ENCODE measurements at places on chromosomes 4 and X.

- DNase-seq, result no peak
These were observed 819.2 kb downstream of the PCDH18 start for GRCh38 chr4:136713140-136713539.

GRCh38 chr4:83212041-83212851 lies 72.4 kb downstream of the COQ2 start:
- DNase-seq, result peak; percentile 10

GRCh38 chr4:142367418-142368180 lies 478.5 kb downstream of the INPP4B start:
- no peak for DNase-seq

GRCh38 chr4:54281054-54281766 lies 52.1 kb downstream of the PDGFRA start:
- no peak for DNase-seq

GRCh38 chr4:141301216-141301615 lies 80.5 kb downstream of the ZNF330 start:
- no peak for DNase-seq

DNA sequence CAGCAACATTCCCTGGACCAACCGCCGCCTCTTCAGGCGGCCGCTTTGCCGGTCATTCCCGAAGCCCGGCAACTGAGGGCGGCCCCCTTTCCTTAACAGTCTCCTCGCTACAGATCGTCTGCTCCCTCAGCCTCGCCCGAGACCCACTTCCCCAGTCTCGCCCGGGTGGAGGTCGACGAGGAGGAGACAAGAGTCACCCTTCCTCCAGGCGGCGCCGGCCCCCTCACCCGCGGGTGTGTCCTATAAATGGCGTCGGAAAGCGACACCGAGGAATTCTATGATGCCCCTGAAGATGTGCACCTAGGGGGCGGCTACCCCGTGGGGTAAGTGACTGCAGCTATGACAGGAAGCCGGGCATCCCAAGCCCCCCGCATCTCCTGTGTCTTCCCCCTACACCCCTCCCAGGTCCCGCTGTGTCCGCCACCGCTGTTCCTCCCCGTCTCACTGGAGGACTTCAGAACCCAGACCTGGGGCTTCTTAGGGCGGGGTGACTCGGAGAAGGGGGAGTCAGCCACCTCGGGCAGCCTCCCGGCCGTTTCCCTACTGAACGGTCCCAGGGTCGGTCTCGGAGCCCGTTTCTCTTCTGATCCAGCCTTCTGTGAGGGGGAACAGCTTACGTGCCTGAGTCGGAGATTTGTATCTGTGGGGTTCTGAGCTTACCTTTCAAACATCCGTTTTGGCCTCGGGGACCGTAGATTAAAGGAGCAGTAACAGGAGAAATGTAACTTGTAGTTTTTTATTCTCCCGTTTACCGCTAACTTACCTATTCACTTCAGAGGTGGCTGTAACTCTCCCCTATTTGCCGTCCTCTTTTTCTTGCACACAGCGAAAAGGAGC lies 570 bp downstream of the WDR44 start:
- DNase-seq, result peak; percentile 9

DNA sequence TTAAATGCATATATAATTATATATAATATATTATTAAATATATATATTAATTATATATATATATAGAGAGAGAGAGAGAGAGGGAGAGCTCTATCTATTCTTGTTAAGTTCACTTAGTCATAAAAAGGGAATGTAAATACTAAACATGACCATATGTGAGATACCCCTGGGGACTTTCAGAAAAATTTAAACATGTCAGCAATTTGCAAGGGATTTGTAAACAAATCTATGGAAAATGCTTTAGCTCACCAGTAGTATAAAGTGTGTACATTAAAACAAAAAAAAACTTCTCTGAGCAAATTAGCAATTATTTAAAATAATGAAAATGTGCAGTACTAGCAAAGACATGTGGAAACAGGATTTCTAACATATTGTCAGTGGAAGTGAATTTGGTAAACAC lies 1755.5 kb downstream of the PCDH19 start:
- DNase-seq, result no peak

- no peak for DNase-seq
These were observed 505.4 kb upstream of the FAM241A start for GRCh38 chr4:111639876-111640275.

- no peak for DNase-seq
These were observed 34.9 kb upstream of the UGT8 start for GRCh38 chr4:114563536-114564315.

GRCh38 chr4:185846505-185847150 lies 34.6 kb upstream of the SORBS2 start:
- DNase-seq, result no peak

- DNase-seq, result no peak
These were observed 66.2 kb downstream of the ZAR1 start for GRCh38 chr4:48556268-48556667.

DNA sequence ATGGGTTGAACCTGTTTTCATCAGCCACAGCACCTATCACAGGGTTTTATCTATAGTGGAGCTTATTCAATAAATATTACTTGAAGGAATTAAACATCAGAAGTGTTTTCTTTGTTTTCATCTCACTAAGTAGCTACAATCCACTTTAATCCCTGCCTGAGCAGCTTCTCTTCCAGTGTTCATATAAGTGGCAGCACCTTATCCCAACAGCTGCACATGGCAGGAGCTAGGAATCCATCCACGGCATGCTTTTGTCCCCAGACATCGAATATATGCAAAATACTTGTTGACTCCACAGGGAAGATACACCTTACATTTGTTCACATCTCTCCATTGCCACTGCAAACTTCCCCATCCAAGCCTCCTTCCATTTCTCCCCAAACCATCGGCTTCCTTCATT lies 549.8 kb upstream of the FAM241A start:
- no peak for DNase-seq

DNA sequence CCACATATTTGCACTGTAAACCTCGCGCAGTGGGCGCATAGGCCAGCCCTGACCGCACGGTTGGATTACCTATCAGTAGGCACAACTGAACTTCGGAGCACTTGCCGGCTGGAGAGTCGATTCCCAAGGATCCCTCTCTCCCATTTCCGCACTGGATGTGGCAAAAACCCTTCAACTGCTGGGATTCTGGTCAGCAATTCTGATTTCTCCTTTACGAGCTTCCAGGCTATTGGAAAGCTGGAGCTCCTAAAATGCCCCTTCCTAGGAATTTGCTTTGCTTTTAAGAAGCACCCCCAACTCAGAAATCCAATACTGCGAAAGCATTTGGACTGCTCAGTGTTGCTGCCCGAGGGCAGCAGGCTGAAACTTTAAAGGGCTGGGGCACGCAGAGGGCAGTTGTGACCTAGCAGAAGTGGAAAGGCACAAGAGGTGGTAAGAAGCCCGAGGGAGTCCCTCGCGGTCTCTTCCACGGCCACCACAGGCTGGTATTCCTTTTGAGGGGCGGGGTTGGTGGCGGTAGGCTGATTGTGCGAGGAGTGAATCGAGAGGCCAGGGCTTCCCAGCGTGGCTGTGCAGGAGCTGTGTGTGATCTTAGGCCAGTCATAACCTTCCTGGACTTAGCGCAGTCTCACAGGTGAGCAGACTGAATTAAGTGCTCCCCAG lies 1.6 kb downstream of the ZAR1 start:
- DNase-seq, result no peak

GRCh38 chrX:39948582-39948981 lies 149.2 kb downstream of the BCOR start:
- no peak for DNase-seq

- DNase-seq, result no peak
These were observed 40.1 kb upstream of the GAB1 start for GRCh38 chr4:143296397-143297067.

- DNase-seq, result no peak
These were observed 92.9 kb upstream of the TNIP3 start for GRCh38 chr4:121256887-121257466.

- no peak for DNase-seq
These were observed 41.1 kb downstream of the MAD2L1 start for GRCh38 chr4:120025516-120025915.

DNA sequence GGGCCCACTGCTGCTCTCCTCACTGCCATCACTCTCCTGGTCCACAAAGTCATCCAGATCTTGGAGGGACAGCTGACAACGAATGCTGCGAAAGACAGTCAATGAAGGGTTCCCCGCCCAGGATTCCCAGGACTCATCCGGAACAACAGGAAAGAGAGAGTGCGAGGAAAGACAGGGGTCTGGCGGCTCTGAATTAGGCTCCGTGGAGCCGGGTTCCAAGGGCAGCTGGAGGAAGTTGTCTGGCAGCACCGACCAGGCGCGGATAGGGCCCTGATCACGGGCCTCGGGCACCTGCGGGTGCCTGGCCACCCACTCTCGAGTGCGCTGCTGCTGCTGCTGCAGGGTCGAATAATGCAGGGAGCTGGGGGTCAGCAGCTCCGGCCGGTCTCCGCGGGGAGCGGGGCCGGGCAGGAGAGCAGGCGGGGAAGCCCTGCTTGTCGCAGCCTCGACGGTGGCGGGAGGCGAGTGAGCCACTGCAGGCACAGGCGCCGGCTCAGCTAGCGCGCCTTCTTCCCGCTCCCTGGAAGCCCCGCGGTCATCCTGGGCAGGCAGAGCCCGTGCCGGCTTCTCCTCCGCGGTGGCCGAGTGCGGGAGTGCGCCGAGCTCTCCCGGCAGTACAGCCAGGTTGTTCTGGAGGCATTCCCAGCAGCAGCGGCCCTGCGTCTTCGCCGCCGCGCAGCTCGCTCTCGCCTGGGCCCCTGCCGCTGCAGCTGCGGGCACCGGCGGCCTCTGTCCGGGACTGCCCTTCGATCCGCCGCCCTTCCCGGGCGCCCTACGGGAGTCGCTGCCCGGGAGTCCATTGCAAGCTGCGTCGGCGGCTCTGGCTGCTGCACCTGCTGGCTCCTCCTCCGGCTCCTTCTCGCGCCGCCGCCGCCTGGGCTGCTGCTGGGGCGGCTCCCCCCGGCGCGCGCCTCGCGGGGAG lies 1.1 kb downstream of the SOWAHB start:
- no peak for DNase-seq

- no peak for DNase-seq
These were observed 77.4 kb upstream of the EFNB1 start for GRCh38 chrX:68751372-68751771.

DNA sequence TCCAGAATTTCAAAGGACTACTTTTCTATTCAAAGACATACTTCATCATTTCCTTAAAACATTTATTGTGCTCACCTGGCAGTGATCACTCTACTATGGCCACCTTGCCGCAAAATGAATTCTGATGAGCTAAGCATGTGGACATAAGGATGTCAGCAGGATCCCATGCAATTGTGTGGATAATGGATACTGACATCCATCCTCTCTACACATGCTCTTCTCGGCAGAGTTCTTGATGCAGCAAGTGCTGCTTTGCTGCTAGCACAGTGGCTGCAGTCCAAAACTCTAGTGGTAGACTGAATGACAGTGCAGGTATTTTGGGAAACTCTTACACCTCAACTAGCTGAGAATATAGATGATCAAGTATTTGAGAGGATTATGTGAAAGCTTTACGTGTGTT lies 168.0 kb downstream of the BANK1 start:
- DNase-seq, result no peak

DNA sequence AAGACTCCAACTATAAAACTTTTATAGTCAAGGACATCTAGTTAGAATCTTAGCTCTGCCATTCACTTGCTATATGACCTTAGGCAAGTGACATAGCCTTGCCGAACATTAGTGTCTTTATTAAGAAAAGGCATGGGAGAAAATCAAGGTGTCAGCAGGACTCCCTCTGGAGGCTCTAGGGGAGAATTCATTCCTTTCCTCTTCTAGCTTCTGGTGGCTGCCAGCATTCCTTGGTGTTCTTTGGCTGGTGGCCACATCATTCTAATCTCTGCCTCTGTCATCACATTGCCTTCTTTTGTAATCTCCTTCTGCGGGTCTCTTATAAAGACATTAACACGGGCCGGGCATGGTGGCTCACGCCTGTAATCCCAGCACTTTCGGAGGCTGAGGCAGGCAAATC lies 99.8 kb downstream of the PPP1R2C start:
- DNase-seq, result no peak

- DNase-seq, result no peak
These were observed 68.8 kb downstream of the ABLIM2 start for GRCh38 chr4:8089862-8090261.

- no peak for DNase-seq
These were observed 928.1 kb downstream of the FAT4 start for GRCh38 chr4:126242679-126243390.

GRCh38 chrX:119512146-119512800 lies 44.0 kb downstream of the SLC25A5 start:
- DNase-seq, result no peak

- no peak for DNase-seq
These were observed 6.7 kb downstream of the RPS4X start for GRCh38 chrX:72270316-72270866.

DNA sequence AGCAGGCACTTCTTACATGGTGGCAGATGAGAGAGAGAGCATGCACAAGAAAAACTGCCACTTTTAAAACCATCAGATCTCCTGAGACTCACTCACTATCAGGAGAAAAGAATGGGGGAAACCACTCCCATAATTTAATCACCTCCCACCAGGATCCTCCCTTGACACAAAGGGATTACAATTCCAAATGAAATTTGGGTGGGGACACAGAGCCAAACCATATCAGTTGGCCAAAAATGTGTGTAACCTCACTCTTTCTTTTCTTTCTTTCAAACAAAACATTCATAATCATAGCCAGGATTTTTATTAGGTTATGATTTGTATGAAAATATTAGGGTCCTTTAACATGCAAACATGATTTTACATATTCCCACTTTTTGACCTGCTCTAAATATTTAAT lies 222.1 kb downstream of the PCDH18 start:
- no peak for DNase-seq

DNA sequence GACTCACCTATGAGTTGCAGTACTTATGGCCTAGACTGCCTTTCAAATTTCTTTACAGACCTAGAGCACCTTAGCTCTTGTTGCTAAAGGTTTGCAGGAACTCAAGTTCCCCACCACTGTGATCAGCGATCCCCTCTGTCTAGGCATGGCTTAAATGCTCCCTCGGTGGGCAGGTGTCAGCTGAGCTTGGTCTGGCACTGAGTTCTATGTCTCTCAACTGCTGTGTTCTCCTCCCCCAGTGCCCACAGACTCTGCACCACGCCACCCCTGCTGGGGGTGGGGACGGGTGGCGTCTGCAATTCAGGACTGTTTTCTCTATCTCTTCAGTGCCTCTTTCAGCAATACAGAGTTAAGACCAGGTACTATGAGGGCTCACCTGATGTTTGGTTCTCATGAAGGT lies 30.5 kb downstream of the TMEM271 start:
- no peak for DNase-seq

DNA sequence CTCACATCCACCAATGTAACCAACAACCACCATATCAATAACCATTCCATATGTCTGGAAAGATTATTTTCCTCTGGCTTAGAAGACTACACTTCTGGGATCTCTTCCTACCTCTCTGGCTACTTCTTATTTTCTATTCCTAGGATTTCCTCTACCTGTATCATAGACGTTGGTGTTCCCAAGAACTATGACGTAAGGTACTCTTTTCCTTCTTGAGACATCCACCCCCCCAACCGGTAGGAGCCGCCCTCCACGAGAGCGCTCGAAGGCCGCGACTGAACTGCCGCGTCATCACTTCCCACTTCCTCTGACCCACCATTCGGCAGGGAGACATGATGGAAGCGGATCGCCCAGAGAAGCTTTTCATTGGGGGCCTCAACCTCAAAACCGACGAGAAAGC lies at the start of gene RBMXL3:
TSS of gene RBMXL3 (plus strand) at position 301 of the 400 bp plus-strand sequence. CDS start at position 333, 32 bp downstream.
- no peak for DNase-seq
